Psoas muscle (tissue), 8 donors: ENCODE measurements at places on chromosomes 13 and 19. TPM values are rescaled to one million over a fixed set of nuclear protein-coding genes. Genes with fewer than 3 reads are reported as not detected.

DNA sequence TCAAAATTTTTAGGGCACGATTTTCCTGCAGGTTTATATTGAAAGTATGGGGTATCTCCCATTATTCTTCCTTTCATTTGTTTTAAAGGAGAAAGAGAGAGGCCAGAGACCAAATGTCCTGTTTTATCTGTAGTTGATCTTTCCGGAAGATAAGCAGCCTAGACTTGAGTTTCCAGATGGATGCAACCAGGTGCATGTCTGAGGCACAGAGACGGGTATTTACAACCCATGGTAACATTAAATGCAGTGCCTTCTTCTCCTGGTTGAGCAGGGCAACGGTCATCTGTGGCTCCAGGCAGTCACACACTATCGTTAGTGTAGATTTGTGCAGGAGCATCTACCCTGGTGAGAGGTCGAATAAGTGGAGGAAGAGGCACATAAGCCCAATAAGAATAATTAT, 1507.1 kb downstream of the UQCRFS1 start:
- DNase-seq, result no peak
- no peak overlapping the region for H3K4me3 ChIP-seq
- no peaks in the 10 kb centered on the region for H3K36me3 ChIP-seq
- no peaks in the 10 kb centered on the region for H3K27me3 ChIP-seq
- H3K4me1 ChIP-seq, result no peaks in the 10 kb centered on the region

- H3K36me3 ChIP-seq, result no peaks in the 10 kb centered on the region
- no peaks in the 10 kb centered on the region for H3K4me1 ChIP-seq
- no peak overlapping the region for H3K4me3 ChIP-seq
Observed at GRCh38 chr19:51694318-51695085, 1.4 kb downstream of the SPACA6 start.

- no peak overlapping the region for H3K27ac ChIP-seq
- H3K27me3 ChIP-seq, result no peaks in the 10 kb centered on the region
- H3K36me3 ChIP-seq, result no peaks in the 10 kb centered on the region
Observed at GRCh38 chr13:60135344-60135743, 28.4 kb downstream of the DIAPH3 start.

- H3K27ac ChIP-seq, result no peak overlapping the region
- H3K4me1 ChIP-seq, result no peaks in the 10 kb centered on the region
- H3K27me3 ChIP-seq, result no peaks in the 10 kb centered on the region
- H3K4me3 ChIP-seq, result no peak overlapping the region
- no peak for DNase-seq
Observed at GRCh38 chr13:93375491-93375890, 148.9 kb downstream of the GPC6 start.

DNA sequence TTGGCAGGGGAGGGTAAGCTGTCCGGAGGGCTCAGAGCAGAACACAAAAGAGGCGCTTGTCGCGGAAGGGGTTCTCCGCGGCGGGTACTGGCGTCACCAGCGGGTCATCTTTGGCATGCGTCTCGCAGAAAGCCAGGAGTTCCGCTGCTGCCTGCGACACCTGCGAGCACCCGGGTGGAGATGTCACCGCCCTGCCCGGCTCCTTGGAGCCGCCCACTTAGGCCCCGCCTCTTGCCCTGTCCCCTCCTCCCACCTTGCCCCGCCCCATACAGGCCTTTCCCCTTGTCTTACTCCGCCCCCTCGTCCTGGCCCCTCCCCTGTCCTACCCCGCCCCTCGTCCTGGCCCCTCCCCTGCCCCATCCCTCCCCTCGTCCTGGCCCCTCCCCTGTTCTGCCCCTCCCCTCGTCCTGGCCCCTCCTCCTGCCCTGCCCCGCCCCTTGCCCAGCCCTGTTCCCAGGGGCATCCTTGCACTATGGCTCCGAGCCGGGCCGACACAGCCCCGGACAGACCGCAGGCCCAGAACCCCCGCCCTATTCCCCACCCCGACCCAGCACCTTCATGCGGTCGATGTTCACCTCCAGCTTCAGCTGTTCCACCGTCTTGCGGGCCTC, 1.9 kb downstream of the GNG8 start:
- peak; percentile 91 for DNase-seq
- H3K4me3 ChIP-seq, result peak overlapping the region; percentile 54
- H3K27me3 ChIP-seq, result peaks cover 60% of the 10 kb centered on the region
- no peaks in the 10 kb centered on the region for H3K36me3 ChIP-seq

- peaks cover 34% of the 10 kb centered on the region for H3K36me3 ChIP-seq
- H3K4me1 ChIP-seq, result peaks cover 38% of the 10 kb centered on the region
- DNase-seq, result no peak
- no peaks in the 10 kb centered on the region for H3K27me3 ChIP-seq
Observed at GRCh38 chr19:12733369-12734214, 892 bp downstream of the TRIR start.

GRCh38 chr13:36356058-36356457, 9.9 kb upstream of the SPART start:
- no peak overlapping the region for H3K4me3 ChIP-seq
- no peaks in the 10 kb centered on the region for H3K27me3 ChIP-seq
- DNase-seq, result no peak
- no peak overlapping the region for H3K27ac ChIP-seq
- no peaks in the 10 kb centered on the region for H3K4me1 ChIP-seq

DNA sequence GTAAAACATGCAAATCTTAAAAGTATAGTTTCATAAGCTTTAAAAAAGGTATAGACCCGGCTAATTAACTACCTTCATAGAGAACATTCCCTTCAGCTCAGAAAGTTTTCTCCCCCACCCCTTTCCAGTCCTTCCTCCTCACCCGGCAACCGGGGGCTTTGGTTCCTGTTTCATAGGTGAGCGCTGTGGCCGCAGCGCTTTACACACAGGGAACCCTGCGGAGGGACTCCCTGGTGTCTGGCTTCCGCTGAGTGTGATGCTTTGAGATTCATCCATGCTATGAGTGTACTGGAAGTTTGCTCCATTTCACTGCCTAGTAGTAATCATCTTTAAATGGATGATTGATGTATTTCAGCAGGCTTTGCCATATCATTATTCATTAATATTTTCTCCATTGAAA, 26.0 kb upstream of the PABPC3 start:
- H3K27ac ChIP-seq, result no peak overlapping the region
- no peaks in the 10 kb centered on the region for H3K36me3 ChIP-seq
- H3K27me3 ChIP-seq, result no peaks in the 10 kb centered on the region
- no peak overlapping the region for H3K4me3 ChIP-seq

Gene FCAR
- polyA plus RNA-seq, result not detected

Gene PEX11G
- polyA plus RNA-seq, result 1.1 TPM

GRCh38 chr19:27962264-27962663, 1250.7 kb downstream of the UQCRFS1 start:
- no peaks in the 10 kb centered on the region for H3K36me3 ChIP-seq
- H3K4me3 ChIP-seq, result no peak overlapping the region
- no peak overlapping the region for H3K27ac ChIP-seq
- DNase-seq, result no peak

DNA sequence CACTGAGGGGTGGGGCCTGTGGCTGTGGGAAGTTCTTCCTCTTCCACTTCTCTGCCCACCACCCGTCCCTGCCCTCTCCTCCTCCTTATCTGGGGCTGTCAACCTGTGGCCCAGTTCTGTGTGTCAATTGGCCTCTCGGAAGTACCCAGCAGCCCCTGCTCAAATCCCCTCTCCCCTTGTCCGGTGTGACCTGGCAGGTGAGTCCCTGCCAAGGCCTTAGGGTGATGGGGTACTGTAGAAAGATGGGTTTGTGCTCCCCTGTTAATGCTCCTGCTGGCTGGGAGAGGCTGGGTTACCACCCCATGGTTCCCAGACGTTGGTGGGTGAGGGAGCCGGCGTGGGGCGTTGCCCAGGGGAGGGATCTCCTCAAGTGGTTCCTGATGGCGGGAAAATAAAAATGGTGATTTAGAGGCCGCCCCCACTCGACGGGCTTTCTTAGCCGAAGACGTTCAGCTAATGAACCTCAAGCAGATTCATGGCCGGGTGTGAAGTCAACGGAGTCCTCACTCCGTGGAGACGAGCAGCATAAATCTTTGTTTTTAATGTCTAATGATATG, 141.2 kb downstream of the URI1 start:
- H3K4me3 ChIP-seq, result no peak overlapping the region
- no peaks in the 10 kb centered on the region for H3K4me1 ChIP-seq
- peaks cover 5% of the 10 kb centered on the region for H3K27me3 ChIP-seq
- no peak overlapping the region for H3K27ac ChIP-seq
- DNase-seq, result peak; percentile 29

GRCh38 chr13:99722338-99722818, 221.1 kb downstream of the TM9SF2 start:
- H3K4me3 ChIP-seq, result no peak overlapping the region
- no peaks in the 10 kb centered on the region for H3K4me1 ChIP-seq
- H3K27me3 ChIP-seq, result no peaks in the 10 kb centered on the region
- DNase-seq, result no peak
- no peaks in the 10 kb centered on the region for H3K36me3 ChIP-seq
- H3K27ac ChIP-seq, result no peak overlapping the region

- peaks cover 25% of the 10 kb centered on the region for H3K4me1 ChIP-seq
- peak overlapping the region; percentile 99 for H3K27ac ChIP-seq
- H3K27me3 ChIP-seq, result no peaks in the 10 kb centered on the region
- H3K4me3 ChIP-seq, result peak overlapping the region; percentile 94
- no peak for DNase-seq
Observed at GRCh38 chr13:77028202-77028601, 1.2 kb upstream of the FBXL3 start.

DNA sequence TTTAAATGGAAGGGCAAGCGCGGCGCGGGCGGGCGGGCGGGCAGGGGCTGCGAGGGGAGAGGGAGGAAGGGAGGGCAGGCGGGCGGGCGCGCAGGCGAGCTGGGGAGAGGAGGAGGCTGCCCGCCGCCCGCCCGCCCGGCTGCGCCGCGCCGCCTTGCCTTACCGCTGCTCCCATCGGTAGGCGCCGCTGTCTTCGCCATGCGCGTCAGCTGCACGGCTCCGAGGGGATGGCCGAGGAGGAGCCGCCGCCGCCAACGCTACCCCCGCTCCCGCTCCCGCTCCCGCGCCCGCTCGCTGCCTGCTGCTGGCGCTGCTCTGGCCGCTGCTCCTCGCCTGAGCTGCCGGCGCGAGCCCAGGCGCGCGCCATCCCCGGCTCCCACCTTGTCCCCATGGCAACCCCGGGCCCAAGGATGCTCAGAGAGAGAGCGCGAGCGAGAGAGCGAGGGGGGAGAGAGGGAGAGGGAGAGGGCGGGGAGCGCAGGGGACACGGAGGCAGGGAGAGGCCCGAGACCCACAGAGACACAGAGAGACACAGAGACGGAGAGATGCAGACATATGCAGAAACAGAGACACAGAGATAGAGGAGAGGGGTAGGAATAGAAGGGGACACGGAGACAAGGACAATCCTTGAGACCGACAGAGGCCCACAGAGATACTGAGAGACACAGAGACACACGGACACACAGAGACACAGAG, 40.3 kb downstream of the DEDD2 start:
- peak; percentile 78 for DNase-seq
- H3K27me3 ChIP-seq, result peaks cover 87% of the 10 kb centered on the region
- H3K36me3 ChIP-seq, result no peaks in the 10 kb centered on the region
- H3K4me3 ChIP-seq, result peak overlapping the region; percentile 59
- H3K27ac ChIP-seq, result no peak overlapping the region

DNA sequence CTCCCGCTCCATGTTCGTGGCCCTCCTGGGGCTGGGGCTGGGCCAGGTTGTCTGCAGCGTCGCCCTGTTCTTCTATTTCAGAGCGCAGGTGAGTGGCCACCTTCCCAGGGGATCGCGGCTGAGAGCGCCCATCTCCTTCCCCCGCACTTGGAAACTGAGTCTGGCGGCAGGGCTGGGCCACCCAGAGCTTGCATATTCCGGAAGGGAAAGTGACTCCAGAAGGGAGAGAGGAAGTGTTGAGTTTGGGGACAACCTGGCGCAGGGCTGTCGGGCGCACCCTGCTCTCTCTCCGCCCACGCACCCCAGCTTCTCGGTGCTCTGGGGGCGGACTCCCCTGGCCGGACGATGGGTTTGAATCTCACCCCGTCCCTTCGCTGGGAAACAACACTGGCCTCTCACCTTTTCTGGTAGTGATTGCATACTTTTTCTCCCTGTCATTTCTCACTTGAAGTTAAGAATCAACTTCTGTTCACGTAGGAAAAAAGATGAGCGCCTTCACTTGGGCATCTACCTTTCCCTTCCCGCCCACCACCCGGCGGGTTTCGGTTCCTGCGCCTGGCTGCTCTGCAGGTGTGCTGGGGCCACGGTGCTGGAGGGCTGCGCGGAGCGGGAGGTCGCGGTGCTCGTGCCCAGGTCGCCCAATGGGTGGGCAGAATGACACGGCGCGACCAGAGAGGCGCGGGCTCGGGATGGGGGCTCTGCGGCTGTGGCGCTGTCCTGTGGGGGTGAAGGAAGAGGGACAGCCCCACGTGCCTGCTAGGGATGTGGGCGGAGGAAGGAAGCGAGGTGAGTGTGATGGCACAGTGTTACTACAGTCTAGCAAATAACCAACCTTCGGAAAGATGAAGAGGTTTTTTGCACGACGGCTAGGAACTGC, 721 bp downstream of the TNFSF11 start:
- peak overlapping the region; percentile 39 for H3K4me3 ChIP-seq
- no peaks in the 10 kb centered on the region for H3K4me1 ChIP-seq
- H3K36me3 ChIP-seq, result no peaks in the 10 kb centered on the region
- peaks cover 41% of the 10 kb centered on the region for H3K27me3 ChIP-seq

Gene NUP58
- 11.2 TPM for polyA plus RNA-seq

- no peak overlapping the region for H3K4me3 ChIP-seq
- H3K4me1 ChIP-seq, result no peaks in the 10 kb centered on the region
- no peaks in the 10 kb centered on the region for H3K27me3 ChIP-seq
- H3K27ac ChIP-seq, result no peak overlapping the region
Observed at GRCh38 chr13:102972191-102972590, 94.0 kb downstream of the SLC10A2 start.

- H3K4me1 ChIP-seq, result no peaks in the 10 kb centered on the region
- DNase-seq, result no peak
- no peak overlapping the region for H3K27ac ChIP-seq
Observed at GRCh38 chr19:6099033-6099432, 11.3 kb downstream of the RFX2 start.

- H3K4me1 ChIP-seq, result no peaks in the 10 kb centered on the region
- DNase-seq, result no peak
- no peak overlapping the region for H3K4me3 ChIP-seq
Observed at GRCh38 chr13:74280093-74280794, 146.0 kb upstream of the KLF12 start.

DNA sequence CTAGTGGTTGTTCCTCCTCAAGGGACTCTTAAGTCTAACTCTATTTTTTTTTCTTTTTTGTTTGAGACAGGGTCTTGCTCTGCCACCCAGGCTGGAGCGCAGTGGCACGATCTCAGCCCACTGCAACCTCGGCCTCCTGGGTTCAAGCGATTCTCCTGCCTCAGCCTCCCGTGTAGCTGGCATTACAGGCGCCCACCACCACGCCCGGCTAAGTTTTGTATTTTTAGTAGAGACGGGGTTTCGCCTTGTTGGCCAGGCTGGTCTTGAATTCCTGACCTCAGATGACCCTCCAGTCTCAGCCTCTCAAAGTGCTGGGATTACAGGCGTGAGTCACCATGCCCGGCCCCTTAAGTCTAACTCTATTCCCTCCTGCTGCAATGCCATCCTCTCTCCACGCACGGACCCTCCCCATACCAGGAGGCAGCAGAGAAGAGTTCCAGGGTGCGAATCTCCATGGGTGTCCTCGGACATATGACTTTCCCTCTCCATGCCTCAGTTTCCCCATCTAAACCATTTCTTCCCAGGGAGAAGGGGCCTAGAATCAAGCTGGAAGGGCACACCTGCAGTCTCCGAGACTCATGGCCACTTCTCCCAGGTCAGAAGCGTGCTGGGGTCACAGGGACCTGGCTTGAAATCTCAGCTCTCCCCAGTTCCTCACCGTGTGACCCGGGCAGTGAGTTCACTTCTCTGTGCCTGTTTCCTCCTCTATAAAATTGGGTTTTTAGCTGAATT, 6.0 kb upstream of the BCL3 start:
- H3K4me1 ChIP-seq, result peaks cover 50% of the 10 kb centered on the region
- H3K36me3 ChIP-seq, result no peaks in the 10 kb centered on the region
- peak overlapping the region; percentile 29 for H3K4me3 ChIP-seq
- no peak for DNase-seq

Gene FUT6
- 0.03 TPM for polyA plus RNA-seq
